ENCODE measurements at places on chromosomes 11 and 22. TPM values are rescaled to one million over a fixed set of nuclear protein-coding genes. Genes with fewer than 3 reads are reported as not detected.

DNA sequence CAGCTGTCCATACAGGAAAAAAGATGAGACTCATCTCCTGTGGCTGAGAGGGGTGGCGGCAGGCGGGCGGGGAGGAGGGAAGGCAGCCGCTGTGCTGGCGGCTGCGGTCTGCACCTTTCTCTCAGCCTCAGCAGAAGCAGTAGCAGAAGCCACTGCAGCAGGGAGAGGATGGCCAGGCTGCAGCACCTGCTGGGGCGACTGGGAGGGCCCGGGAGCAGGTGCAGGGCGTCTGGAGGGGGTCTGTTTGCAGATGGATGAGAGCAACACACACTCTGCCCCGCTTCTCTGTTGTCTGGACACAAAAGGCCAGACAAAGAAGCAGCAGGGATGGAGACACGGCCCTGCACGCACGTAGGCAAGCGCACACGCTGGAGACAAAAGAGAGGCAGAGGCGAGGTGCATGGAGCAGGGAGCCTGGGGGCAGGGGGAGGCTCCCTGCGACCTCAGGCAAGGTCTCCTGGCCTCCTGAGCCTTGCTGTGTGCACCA, 9.3 kb upstream of the MIAT start:
- no peak for DNase-seq

- DNase-seq: no peak
These were observed 27.6 kb downstream of the SCN4B start for GRCh38 chr11:118124929-118125535.

- no peak for DNase-seq
These were observed 42.3 kb downstream of the C11orf91 start for GRCh38 chr11:33658195-33658900.

Gene PAMR1
- 2.2 TPM for total RNA-seq

Gene ATL3
- 78.3 TPM for total RNA-seq

Gene MMP27
- total RNA-seq: not detected

Data from kidney (tissue), 22 donors.